ENCODE measurements at places on chromosomes 6 and 20.

DNA sequence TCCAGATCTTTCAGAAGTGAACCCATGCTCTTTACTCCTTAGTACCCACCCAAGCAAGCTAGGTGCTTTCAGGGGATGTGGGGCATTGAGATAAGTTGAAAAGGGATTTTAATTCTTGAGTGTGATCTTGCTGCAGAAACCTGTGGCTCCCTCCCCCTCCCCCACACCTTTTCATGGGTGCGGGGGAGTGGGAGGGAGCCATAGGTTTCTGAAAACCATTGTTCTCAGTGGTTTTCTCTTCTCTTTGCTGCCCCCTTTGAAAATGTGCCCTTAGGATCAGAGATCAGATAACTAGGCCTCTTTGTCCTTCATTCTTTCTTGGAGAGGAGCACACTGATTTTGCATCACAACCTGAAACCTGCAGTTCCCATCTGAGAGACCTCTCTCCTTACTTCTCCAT is 2.4 kb downstream of the PCSK2 start:
- no peak for DNase-seq

DNA sequence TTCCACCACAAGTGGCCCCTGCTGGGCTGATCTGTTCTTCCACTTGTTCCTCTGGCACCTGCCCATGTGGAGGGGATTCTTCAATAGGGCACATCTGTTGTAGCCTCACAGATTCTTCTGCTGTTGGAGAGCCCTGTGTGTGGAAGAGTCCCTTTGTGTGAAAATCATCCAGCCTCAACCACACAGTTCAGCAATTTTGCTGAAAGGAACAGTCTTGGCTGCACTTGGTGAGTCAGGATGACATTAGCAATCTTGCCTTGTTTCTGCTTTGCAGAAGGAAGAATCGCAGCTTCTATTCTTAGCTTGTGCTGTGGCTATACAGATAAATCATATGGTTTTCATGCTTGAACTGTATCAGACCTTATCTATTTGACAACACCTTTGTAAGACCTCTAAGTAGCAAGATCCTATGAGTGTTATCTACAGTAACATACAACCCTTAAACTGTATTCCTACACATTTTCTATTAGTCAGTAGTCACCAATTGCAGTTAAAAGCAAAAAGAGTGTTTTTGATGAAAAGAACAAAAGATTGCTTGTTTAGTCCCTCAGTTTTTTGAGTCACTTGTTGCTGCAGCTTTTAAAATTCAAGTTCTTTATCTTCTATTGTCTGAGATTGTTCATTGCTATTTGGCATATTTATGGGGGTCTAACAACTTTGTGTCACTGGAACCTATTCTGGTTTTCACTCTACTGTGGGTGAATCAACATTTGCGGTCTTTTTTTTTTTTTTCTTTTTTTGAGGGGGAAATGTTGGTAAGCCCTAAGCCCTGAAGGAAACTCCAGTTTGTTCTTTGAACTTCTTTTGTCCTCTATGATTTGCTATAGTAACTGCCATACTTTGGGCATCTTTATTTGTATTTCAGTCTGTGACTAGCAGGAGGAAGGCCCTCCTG is 231.6 kb downstream of the TFAP2B start:
- DNase-seq = no peak

- DNase-seq = peak; percentile 35
Observed at GRCh38 chr20:48826883-48827771, 672 bp downstream of the PREX1 start.

GRCh38 chr6:44151348-44152108 is 7.1 kb upstream of the CAPN11 start:
- DNase-seq = peak; percentile 85

GRCh38 chr6:107699254-107699653 is 124.9 kb downstream of the SCML4 start:
- DNase-seq = no peak

- no peak for DNase-seq
Observed at GRCh38 chr6:41713650-41714291, 21.6 kb downstream of the TFEB start.

DNA sequence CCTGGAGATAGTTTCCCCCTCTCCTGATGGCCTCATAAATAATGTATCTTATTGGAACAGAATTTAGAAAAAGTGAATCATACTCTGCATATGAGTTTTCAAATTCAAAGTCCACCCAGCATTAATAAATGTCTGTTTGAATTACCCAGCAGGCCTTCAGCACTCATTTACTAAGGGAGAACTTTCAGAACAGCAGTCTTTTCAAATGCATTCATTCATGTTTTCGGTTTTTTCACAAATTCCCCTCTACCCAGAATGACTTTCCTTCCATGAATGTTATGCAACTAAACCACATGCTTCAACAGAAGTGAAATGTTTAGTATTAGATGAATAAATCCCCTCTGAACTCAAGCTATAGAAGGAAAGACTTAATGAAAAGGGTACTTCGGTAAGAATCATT is 92.4 kb downstream of the RTN4IP1 start:
- no peak for DNase-seq

DNA sequence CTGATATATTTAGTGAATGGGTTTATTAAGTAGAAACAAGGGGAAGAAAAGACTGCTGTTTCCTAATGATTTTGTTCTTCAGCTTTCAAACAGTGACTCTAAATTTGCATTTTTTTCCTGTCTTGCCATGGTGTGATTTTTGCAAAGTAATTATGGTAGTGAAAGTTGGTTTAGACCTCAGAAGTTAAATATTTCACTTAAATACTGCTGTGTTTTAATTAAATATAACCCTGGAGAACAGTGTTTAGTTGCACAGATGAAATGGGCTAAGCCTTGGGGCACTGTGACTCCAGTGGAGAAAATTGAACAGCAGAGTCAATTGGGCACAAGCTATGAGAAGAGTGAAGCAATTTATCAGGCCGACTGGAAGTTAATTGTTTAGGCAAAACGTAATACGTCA is 111.1 kb upstream of the MCHR2 start:
- DNase-seq = no peak

DNA sequence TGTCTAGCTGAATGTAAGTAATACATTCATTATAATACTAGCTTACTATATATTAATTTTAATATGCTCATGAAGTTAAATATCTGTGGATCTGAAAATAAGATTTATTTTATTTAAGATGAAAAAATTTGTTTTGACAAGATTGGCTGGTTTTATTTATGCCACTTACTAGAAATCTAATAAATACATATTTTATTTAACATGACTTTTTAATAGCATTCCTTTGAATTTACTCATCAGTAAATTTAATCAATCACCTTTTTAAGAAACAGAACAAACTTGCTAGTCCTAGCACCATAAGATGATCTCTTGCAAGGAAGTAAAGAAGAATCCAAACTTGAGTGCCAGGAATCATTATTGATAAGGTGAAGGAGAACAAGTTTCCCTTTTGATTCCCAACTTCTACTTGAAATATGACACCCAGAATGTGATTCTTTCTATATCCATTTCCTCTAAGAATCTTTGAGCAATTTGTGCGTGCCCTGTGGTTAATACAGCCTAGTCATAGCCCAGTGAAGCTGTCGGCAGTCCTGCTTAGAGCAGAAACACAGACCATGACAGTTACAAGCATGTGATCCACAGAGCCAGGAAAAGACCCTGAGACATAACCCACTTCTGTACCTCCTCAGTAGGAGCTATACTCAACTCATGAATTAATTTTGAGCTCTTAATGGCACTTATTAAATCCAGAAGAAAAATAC is 282.3 kb upstream of the QKI start:
- no peak for DNase-seq

DNA sequence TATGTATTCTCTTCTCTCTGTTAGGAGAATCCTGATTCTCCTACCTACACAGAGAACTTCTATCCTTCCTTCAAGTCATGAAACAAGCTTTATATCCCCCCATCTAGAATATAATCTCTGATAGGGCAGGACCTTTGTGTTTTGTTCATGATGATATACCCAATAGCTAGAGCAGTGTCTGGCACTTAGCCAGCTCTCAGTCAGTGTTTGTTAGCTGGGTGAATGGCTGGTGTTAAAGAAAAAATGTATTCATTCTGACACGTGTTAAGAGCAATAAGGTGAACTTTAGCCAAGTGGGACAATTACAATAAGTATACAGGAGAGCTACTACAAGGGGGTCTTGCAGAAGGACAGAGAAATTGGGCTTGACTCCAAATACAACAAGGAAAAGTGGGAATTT is 34.3 kb upstream of the TNFRSF21 start:
- DNase-seq = no peak

GRCh38 chr6:159969921-159970320 is 1.0 kb downstream of the IGF2R start:
- peak; percentile 84 for DNase-seq

DNA sequence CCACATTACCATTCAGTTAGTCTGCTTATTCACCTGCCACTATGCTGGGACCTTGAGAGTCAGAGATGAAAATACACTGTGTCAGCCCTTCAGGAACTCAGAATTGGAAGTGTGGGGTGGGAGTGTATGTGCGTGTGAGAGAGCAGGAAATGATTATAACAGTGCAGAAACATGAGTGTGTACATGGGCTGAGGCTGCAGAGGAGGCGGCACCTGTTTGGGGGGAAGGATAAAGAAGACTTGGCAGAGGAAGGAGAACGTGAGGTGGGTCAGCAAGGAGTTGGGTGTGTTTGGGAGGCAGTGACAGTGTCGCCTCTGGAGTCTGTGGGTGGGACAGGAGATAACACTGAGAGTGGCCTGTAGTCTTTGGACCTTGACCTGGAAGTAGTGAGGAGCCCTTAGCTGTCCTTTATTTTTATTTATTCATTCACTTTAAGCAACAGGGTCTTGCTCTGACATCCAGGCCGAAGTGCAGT is 3.1 kb downstream of the CHMP4B start:
- DNase-seq = no peak

DNA sequence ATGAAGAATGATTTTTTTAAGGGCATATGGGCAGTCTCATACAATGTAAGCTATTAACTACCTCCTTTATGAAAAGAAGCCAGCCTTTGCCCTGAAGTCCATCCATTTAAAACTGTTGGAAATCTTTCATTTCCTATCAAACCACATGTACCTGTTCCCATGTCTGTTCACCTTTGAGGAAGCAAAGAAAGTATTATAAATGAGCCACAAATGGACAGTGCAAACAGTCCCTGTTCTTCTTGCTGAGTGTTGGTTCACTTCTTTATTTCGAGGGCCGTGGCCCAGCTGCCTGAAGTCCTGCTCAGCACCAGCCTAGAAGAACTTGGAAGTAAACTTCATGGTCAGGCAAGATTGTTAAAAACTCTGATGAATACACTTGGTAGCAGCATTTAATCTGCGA is 112.4 kb downstream of the TMEM242 start:
- no peak for DNase-seq

DNA sequence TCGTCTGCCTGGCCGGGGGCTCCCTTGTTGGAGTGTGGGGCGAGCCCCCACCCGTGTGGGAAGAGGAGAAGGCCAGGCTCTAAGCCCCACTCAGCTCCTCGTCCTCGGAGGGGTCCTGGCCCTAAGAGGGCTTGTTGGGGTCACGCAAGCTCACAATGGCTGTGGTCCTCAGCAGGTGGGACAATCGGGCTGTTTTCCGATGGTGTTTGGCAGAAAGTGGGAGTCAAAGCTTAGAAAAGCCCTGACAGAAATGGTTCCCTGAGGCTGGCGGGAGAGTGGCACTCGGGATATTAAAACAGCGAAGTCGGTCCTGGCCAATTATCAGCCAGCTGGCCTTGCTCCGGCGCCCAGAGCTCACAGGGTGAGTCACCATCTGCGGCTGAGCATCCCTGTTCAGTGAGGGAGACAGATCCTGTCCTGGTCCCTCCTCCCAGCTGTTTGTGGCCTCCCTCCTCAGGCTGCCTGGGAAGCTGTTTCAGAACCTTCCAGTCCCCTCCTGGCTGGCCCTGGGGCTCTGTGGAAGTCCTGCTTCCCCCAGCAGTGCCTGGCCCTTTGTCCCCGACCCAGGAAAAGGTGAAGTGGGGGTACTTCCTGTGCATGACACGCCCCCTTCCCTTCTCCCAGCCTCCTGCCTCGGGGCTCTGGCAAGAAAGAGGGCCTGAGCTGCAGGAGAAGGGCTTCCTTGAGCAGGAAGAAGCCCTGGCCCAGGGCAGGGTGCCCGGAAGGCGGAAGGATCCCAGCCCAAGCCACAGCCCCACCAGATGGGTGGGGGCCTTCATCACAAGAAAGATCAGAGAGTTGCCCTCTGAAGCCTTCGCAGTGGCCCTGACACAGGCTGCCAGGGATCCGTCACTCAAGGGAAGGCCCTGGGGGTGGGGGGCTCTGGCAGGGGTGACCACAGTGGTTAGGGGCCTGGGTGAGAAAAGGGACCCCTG is 53.6 kb upstream of the BHLHE23 start:
- peak; percentile 87 for DNase-seq

- DNase-seq = no peak
Observed at GRCh38 chr6:42419490-42420280, 32.0 kb downstream of the TRERF1 start.

GRCh38 chr20:14617123-14617522 is 279.7 kb upstream of the FLRT3 start:
- DNase-seq = no peak

DNA sequence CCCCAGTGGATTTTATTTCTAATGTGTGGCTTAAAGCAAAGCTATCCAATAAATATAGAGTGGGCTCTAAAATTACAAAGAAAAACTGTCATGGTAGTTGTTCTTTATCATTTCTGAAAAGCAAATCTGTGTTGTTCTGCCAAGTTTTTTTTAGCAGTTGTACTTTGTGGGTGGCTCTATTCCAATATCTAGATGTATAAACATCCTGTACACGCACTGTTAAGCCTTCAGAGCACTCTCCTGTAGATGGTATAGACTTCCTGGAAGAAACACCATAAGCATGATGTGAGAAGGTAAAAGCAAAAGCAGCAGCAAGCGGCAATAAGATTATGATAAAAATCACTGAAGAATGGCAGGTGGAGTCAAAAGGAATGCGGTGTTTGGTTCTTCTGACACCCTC is 21.5 kb upstream of the TMEM30A start:
- DNase-seq = no peak

- no peak for DNase-seq
Observed at GRCh38 chr6:49339096-49339495, 124.0 kb downstream of the MMUT start.

DNA sequence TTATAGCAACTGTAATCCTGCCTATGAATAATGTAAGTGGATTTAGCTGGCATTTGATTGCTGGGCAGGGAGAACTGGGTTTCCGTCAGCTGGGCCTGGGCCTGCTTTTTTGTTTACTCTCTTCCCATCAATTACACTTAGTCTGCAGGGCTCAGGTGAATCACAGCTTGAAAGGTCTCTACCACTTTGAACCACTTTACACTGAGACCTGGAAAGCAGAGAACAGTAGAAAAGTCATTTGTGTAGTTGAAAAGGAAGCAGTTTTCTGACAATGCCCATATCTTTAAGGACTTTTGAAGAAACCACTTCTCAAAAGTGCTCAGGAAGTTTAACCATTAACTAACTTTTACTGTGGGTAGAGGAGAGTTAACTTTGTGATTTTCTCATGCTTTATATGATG is 315.4 kb upstream of the SASH1 start:
- no peak for DNase-seq
